Myometrial cell (primary cell): ENCODE measurements at places on chromosomes 2 and 18. TPM values are rescaled to one million over a fixed set of nuclear protein-coding genes. Genes with fewer than 3 reads are reported as not detected.

The GAREM1 gene
- 0.89 and 1.7 TPM in 2 replicates for total RNA-seq

The ARL4C gene
- total RNA-seq = 0.29 and 0.53 TPM in 2 replicates

The BCS1L gene
- 43.8 and 50.2 TPM in 2 replicates for total RNA-seq

The SLC4A5 gene
- not detected in 2 replicates for total RNA-seq

The STARD6 gene
- total RNA-seq = 0.35 TPM in 1 of 2 replicates, not detected in the other

The PNKD gene
- total RNA-seq = 56.2 and 61.1 TPM in 2 replicates

The EPHA4 gene
- 7.8 TPM in 2 replicates for total RNA-seq

The KLHL30 gene
- total RNA-seq = not detected in 2 replicates

The SLC1A4 gene
- 18.2 and 19.3 TPM in 2 replicates for total RNA-seq

The KIF1A gene
- 0.29 TPM in 1 of 2 replicates, not detected in the other for total RNA-seq

The VWC2L gene
- not detected in 2 replicates for total RNA-seq

The SKOR2 gene
- total RNA-seq = not detected in 2 replicates

The OR6B2 gene
- total RNA-seq = not detected in 2 replicates

The ICA1L gene
- total RNA-seq = 2.0 and 2.8 TPM in 2 replicates

The FAM228B gene
- 3.7 and 11.3 TPM in 2 replicates for total RNA-seq
